GM19239 (cell line): ENCODE measurements at places on chromosomes 11 and 22.

- DNase-seq: no peak
Observed at GRCh38 chr11:79122759-79123158, 318.1 kb downstream of the TENM4 start.

DNA sequence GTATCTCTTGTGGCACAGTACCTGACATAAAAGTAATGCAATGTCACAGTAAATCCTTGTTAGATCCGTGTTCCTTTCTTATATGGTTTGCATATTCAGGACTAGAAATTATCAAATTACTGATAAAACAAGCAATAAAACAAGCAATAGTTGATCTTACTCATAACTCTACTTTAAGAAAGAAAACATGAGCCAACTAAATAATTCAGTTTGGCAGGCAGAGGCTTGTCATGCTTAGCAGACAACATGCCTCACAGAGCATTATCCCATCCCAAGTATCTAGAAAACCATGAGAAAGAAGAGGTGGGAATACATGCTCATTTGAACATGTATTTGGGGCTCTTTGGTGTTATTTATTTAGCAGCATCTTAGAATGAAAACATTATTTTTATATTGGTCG lies 241.9 kb downstream of the SOX6 start:
- no peak for DNase-seq

DNA sequence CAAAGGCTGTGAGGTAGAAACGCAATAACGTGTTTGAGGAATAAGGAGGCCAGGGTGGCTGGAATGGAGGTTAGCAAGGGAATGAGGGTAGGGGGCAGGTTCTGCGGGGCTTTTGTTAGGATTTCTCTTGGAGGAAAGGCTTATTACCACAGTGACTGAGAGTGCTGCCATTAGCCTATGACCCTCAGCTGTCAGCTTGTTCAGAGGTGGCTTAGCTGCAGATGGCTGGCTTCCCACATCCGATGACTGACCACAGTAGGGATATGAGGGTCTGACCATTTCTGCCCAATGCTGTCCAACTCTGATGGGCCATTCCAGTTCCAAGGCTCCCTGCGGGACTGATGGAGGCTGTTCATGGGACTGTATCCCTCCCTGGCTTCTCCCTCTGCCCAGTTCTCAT lies 181.8 kb downstream of the MIAT start:
- DNase-seq: no peak

DNA sequence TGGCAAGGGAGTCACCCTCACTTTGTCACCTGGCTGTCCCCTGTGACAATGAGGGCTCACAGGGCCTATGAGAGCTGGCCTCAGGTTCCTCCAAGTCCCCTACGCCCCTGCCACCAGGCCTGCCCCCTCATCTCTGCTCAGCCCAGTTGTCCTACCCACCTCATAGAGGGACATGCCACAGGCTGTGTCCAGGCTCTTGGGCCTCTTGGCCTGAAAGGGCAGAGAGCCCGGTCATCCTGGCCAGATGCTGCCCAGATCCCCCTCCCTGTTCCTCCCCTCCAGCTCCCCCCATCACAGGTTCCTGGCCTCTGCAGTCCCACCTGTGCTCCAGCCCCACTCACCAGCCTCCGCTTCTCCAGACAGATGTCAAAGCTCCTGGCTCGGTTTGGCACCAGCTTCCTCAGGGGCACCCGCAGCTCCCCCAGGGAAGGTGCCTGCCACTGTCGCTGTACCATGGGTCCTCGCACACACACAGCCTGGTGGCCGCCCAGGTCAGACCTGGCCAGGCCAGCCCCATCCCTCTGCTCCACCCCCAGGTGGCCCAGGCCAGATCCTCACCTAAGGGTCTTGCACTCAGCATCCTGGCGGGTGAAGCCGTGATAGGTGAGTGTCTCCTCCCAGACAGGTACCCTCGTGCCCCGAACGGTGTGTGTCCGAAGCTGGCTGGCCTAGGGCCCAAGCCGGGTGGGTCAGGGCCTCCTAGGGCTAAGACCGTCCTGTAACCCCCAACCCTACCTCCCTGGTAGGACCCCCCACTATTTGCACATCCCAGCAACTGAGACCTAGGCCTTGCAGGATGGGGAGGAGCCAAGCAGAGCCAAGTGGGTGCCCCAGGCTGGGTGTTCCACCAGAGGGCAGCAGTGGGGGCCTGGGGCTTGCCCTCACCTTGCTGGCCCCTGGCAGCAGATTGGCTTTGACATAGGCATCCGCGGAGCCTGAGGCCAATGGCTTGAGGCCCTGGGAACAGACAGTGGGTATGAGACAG lies 8.3 kb downstream of the NDUFV1 start:
- DNase-seq: peak; percentile 63

GRCh38 chr22:38927033-38927781 lies 30.2 kb upstream of the APOBEC3A start:
- peak; percentile 29 for DNase-seq

DNA sequence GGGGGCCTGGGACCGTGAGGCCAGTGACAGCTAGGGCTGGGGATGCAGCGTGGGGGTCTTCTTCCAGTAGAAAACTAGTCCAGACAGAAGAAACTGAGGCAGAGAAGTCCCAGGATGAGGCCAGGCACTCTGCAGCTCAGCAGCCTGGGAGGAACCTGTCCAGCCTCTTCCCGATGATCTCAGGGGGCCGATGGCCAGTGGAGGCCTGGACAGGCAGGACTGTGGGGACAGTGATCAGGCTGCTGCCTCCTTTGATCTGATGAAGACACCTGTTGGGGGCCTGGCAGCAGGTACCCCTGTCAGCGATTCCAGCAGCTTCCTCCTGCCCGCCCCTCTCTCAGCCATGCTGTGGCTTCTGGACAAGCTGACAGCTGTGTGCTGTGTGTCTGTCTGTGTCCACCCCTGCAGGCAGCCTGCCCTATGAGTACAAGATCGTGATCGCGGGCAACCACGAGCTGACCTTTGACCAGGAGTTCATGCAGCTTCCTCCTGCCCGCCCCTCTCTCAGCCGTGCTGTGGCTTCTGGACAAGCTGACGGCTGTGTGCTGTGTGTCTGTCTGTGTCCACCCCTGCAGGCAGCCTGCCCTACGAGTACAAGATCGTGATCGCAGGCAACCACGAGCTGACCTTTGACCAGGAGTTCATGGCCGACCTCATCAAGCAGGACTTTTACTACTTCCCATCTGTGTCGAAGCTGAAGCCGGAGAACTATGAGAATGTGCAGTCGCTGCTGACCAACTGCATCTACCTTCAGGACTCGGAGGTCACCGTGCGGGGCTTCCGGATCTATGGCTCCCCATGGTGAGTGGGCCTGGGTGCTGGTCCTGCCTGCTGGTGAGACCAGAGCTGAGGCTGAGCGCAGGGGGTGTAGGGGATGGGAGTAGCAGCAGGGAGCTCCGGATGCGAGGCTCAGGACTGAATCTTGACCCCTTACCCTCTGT lies 62.6 kb downstream of the MPPED1 start:
- no peak for DNase-seq

DNA sequence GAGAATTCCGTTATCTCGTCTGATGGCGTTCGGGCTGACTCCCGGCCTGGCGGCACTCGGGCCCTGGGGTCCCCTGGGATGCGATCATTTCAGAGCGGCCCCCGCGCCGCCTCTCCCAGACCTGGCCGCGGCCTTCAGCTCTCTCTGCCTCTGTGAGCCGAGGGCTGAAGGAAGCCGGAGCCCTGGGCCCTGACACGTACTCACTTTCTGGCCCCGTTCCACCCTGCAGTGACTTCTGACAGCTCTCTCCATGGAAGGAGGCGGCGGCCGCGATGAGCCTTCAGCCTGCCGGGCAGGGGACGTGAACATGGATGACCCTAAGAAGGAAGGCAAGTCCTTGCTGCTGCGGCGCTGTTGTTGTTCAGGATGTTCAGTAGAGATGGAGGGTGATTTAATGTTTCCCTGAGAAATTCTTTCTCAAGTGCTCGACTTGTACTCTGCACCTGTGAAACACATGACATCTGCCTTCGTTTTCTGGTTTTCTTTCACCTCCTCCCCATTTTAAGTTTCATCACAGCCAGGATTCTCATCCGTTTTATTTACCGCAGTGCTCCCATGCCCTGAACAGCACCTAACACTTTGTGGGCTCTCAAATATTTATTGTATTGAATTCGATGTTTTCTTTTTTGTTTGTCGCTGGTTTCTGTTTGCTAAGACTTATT lies 612 bp downstream of the GTSE1 start:
- no peak for DNase-seq

DNA sequence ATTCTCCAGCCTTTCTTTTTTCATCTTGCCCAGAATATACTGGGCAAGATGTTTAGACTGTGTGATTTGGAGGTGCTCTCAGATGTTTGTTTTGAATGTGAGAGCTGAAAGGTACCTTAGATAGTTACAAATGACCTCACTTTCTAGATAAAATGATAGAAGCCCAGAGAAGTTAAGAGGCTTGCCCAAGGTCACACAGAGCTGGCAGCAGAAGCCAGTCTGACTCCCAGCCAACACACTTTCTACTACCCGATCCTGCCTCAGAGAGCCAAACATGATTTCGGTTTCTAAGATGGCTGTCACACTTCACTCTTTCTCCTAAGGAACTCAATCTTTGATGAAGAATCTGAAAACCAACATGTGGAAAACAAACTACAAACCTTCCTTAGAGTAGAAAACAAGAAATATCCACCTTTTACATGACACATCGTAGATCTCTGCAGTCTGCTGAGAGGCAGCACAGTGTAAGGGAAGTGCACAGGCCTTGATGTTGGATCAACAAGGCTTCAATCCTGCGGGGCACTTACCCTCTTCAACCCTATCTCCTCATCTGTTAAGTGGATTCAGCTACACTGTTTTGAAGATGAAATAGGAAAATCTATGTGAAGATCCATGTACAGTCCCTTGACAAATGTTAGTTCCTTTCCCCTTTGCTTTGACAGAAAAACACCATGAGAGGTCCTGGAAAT lies 58.6 kb downstream of the SYTL2 start:
- no peak for DNase-seq

- DNase-seq: no peak
Observed at GRCh38 chr11:17489751-17490150, 13.1 kb upstream of the ABCC8 start.

DNA sequence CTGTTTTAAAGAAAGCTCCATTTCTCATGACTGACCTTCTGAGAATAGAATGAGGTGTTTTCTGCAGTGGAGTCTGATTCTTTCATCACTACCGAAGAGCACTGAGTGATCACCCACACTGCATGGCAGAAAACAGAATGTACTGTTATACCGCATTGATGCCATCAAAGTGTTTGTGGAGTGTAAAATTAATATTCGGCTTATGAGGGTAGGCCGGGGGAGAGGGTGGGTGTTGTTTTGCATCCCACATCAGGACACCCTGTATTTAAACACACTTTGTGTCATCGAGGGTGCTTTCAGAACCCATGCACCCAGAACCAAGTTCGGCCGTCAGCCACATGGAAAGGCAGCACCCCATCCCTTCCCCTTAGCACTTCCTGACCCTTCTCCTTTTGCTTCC lies 41.3 kb upstream of the ETS1 start:
- DNase-seq: no peak

DNA sequence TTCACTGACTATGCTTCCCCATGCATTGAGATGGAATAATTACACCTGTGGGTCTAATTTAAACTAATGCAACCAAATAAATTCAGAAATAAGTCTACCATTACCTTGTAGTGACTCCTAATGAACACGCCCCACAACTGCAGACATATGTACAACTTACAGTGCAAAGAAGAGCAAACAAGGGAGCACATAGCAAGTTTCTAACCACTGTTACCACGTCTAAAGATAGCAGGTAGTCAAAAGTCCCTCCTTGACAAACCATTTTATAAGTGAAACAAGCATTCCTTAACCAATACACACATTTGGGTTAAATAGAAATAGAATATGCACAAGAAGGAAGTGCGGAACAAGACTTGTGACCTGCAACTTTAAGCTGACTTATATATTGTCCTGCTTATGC lies 20.6 kb downstream of the PHF21A start:
- no peak for DNase-seq

GRCh38 chr22:47090591-47091245 lies 328.3 kb downstream of the TBC1D22A start:
- DNase-seq: no peak

DNA sequence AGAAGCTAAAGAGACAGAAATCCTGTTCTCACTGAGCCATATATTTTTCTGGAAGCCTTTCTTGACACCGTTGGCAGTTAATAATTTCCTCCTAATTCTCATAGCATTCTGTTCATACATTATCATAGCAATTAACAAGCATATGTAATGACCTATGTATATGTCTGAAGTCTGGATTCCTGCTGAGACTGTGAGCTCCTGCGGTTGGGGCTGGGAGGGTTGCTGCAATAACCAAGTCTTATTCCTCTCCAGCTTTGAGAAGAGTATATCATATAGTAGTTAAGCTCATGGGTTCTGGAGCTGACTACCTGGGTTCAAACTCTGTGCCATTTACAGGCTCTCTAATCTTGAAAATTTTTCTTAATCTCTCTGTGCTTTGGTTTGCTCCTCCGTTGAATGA lies 175.2 kb downstream of the MAML2 start:
- DNase-seq: no peak

DNA sequence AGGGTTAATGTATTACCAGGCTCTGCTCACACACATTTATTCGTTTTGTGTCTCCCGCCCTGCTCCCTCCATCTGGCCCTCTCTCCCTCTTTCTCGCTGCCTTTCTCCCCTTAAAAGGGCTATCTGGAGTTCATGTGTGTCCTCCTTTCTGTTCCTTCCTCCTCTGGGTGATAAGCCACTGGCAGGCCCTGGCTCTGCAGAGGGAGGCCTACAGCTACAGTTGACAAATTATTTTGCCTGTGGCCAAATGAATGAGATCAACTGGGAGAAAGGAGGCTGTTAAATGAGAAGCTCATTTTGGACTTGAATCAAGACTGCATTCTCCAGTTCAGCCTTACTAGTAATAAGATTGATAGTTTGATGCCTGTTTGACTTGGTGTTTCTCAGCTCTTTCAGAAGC lies 17.5 kb upstream of the OPCML start:
- DNase-seq: no peak

GRCh38 chr11:33874433-33874832 lies 17.4 kb downstream of the LMO2 start:
- DNase-seq: no peak

DNA sequence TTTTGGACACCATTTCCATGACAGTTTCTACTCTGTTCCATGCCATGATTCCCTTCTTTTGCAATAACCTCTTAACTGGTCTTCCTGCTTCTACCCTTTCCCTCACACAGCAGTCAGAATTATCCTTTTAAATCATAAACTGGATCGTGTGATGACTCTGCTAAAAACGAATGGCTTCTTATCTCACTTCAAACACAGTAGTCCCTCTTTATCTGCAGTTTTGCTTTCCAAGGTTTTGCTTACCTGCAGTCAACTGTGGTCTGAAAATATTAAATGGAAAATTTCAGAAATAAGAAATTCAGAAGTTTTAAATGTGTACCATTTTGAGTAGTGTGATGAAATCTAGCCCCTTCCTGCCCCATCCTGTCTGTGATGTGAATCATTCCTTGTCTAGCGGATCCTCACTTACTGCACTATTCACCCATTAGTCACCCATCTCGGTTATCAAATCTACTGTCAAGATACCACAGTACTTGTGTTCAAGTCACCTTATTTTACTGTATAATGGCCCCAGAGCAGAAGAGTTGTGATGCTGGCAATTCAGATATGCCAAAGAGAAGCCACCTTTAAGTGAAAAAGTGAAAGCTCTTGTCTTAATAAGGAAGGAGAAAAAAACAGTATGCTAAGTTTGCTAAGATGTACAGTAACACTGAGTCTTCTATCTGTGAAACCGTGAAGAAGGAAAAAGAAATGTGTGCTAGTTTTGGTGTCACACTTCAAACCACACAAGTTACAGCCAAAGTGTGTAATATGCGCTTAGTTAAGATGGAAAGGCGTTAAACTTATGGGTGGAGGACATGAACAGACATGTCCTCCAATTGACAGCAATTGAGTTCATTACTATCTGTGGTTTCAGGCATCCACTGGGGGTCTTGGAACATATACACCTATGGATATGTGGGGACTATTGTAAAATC lies 283.0 kb downstream of the DDX10 start:
- DNase-seq: no peak
